ENCODE measurements at places on chromosomes 13 and 19.

- no peak for DNase-seq
Measured at GRCh38 chr13:31264151-31264550, 64.4 kb downstream of the B3GLCT start.

DNA sequence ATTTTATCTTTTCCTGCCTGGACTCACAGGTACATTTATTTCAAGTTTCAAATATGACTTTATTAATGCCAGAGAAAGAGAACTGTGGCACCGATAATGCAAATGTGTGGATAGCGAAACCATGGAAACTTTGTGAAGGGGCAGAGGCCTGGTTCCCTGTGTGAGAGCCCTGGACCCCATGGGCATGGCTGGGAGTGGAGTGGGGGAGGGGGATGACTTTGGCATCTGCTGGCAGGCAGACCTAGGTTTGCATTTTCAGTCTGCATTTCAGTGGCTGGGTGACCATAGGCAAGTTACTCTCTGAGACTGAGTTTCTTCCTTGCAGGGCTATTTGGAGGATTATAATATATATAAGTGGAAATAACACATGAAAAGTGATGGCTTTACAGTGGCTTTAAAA lies 163.8 kb upstream of the TMTC4 start:
- DNase-seq = no peak

GRCh38 chr19:18429717-18430416 lies 8.1 kb downstream of the ISYNA1 start:
- DNase-seq = no peak

- no peak for DNase-seq
Measured at GRCh38 chr19:45670670-45671453, 2.8 kb downstream of the GIPR start.

GRCh38 chr13:112231451-112232083 lies 144.6 kb upstream of the SPACA7 start:
- no peak for DNase-seq

GRCh38 chr13:49938314-49938713 lies 2.2 kb upstream of the SPRYD7 start:
- no peak for DNase-seq

- DNase-seq = no peak
Measured at GRCh38 chr19:43124360-43124759, 41.9 kb upstream of the PSG2 start.

DNA sequence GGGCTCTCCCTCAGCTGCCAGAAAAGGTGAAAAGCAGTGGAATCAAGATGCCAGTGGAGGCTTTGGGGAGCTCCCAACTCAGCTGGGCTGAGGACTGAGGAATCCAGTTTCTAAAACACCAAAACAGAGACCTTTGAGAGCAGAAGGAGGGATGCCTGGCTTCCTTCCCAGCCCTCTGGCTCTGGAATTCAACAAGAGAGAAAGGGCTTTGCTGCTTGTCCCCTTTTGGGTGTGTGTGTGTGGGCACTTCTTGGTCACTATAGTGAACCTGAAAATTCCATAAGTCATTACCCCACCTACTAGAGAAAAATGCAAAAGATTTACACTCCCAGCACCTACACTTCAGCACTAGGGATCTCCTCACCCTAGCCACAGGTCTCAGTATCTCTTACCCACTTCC lies 30.3 kb upstream of the CYP2B6 start:
- no peak for DNase-seq
